EL (cell line): ENCODE measurements at places on chromosomes 5 and 9.

GRCh38 chr9:136608348-136609159 is 54.2 kb upstream of the EGFL7 start:
- no peak for DNase-seq

- no peak for DNase-seq
Observed at GRCh38 chr9:133713150-133713959, 24.8 kb downstream of the SARDH start.

GRCh38 chr5:170475294-170476000 is 28.4 kb upstream of the KCNIP1 start:
- DNase-seq = no peak

DNA sequence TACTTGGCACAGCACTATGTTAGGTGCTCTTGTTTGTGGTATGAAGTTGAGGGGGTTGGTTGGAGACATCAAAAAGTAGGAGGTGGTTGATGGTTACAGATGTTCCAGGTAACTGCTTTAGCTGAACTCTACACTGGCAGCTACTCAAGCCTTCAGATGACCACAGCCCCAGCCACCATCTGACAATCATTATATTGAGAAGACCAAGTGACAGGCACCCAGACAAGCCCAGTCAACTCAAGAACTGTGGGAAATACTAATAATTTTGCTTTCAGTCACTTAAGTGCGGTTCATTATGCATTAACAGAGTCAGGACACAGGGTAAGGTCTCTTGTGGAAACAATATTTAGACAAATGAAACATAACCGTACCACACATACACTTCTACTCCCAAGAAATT is 38.9 kb upstream of the SLIT3 start:
- DNase-seq = no peak

DNA sequence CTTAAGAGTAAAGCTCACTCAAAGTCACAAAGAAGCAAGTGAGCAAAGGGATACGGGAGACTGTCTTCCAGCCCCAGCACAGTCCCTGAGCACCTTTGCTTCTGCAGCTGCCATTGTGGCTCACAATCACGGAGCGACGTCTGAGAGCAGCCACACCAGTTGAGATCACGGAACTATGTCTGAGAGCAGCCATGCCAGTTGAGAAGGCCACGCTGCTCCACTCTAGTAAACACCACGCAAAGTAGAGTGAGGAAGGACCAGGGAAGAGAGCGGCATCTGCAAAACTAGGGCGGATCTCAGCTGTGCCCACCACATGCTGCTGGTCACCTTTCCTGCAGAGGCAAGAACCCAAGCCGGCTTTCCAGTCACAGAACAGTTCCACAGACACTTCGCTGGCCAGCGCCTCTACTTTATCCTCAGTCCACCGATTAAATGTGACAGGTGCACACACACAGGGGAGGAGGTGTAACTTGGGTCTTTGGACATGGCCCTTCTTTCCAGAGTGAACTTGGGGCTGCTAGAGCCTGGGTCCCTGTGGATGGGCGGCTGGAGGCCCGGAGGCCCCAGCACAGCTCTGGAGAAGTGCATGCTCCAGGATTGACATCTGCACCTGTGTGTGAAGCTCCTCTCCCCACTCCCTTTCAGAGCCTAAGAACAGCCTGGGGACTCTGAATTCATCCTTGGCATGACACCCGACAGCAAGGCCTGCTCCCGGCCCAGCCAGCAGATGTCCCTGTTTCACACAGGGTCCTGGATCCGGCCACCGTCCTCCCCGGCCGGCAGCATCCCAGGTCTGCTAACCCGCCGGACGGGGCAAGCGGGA is 324.9 kb upstream of the IRX4 start:
- no peak for DNase-seq

DNA sequence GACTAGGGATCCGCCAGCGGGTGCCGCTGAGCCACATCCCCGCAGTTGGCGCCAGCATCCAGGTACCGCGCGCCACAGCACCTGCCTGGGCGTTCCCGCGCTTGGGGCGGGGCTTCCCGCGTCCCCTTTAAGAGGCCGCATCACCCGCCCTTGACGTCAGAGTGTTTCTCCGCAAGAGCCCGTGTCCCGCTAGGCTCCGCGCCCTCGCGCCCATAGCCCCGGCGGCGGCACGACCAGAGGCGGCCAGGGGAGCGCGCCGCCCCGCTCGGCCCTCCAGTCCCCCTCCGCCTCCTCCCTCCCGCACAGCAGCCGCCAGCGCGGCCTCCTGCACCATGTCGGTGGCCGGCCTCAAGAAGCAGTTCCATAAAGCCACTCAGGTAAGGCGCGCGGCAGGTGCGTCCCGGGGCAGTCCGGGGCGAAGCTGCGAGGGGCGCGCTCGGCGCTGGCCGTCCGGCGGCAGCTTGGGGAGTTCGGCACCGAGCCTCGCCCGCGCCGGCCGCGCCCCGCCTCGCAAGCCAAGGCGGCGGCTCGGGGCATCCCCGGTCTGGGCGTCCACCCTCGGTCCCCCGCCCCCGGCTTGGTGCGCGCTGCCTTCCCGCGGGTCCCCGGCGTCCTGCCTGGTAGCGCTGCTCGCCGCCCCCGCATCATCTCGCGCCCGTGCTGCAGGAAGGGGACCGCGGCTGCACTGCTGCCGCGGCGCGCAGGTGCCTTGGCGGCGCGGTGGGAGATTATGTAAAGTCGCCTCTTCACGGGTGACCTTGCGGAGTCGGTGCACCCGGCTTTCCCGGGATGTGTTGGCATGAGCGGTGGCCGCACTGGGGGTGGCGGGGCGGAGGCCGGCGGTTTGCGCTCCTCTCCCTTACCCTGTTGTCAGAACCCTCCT is at the start of gene SH3GL2:
TSS of gene SH3GL2 (plus strand) at position 156 of the 883 bp plus-strand sequence.
- DNase-seq = peak; percentile 51

DNA sequence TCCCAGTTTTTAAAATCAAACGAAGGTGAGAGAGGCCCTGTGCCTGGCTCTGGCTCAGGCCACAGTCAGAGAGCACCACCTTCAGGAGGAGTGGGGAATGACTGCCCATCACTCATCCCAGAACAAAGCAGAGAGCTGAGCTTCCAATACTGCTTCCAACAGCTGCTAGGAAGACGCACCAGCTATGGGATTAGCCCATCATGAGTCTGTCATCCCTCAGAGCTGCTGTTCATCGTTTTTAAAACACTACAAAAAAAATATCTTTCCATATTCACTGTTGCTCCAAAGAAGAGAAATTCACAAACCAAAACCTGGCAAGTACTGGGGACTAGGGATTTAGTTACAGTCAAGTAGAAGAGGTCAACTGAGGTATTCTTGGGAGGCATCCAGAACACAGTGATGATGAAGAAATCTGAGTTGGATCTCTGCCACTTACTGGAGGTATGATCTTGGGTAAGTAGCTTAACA is 102.4 kb downstream of the CDK5RAP2 start:
- peak; percentile 74 for DNase-seq

DNA sequence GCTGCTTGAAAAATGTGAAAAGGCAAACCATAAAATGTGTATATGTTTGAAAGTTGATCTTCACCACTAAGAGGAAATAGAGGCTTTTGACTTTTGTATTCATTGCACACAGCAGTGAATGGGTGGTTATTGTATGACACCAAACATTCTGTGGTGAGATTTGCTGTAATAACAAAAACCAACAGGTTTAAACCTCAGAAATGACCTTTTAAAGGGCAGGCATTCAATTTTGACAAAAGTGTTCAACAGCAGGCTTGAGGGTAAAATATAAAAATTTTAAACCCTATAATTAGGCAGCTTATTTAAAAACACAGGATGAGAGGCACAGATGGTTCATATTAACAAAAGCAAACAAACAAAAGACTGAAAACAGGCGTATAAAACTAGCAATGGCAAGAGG is 128.1 kb upstream of the NUDT12 start:
- no peak for DNase-seq

- peak; percentile 84 for DNase-seq
Observed at GRCh38 chr5:53211799-53212198, 102.2 kb upstream of the MOCS2 start.

DNA sequence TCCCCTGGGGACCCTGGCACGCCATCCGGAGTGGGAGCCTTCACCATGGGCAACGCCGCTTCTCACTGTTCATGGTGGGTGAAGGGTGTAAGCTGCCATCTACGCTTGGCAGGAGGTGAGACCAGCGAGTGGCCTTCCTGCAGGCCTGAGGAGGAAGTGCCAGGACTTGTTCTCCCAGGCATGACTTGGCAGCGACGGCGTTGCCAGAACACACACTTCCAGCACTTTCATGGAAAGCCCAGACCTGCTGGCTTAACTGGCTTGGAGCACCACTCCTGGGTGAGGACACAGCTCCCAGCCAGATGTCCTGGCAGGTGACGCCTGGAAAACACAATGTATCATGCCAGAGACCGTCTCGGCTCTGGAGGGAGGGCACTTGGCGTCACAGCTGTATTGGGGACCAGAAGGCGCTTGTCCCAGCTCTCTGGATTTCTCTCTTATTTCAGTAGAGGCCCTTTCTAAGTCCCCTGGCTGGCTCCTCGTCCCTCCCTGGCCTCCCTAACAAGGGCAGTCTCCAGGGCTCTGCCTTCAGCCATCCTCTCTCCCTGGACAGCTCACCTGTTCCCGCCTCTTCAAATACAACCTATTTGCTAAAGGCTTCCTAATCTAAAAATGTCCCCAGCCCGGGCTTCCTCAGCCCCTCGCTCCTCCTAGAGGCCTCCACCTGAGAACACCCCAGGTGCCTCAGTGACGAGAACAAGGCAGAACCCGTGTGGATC is 188.3 kb downstream of the OLFM1 start:
- no peak for DNase-seq

- DNase-seq = no peak
Observed at GRCh38 chr5:176731506-176732160, 78.7 kb upstream of the UNC5A start.

- DNase-seq = peak; percentile 50
Observed at GRCh38 chr5:123753937-123754891, 242.2 kb downstream of the CSNK1G3 start.

GRCh38 chr9:136690104-136690805 is 3.0 kb upstream of the AGPAT2 start:
- DNase-seq = no peak

- peak; percentile 79 for DNase-seq
Observed at GRCh38 chr5:95794070-95794516, 28.4 kb downstream of the GLRX start.

DNA sequence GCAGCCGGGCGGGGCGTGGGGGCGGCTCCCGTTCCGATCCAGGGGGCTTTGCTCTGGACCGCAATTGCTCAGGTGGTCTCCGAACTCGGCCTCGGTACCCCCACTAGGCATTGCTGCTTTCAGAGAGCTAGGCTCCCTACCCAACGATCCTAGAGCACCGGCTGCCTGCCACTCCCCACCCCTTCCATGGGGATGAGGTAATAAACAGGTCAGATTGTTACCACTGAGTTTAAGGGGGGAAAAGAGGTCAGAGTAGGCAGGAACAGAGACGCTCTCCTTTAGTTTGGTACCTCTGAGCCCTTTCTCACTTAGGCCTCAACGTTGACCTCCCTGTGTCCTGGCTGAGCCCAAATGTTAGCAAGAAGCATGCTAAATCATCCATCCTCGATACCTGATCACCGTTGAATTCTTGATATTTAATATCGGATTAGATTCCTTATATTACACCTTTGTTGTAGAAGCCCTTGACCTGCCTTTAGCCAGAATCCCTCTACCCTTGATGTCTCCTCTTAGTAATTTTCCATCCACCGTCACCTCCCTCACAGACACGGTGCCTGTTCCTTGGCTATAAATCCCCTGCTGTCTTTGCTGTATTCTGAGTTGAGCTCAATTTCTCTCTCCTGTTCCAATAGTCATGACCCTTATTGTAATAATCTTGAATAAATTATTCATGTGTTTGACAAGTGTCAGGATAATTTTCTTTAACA is 588 bp upstream of the PLPP1 start:
- no peak for DNase-seq

- no peak for DNase-seq
Observed at GRCh38 chr9:73437758-73438157, 286.1 kb downstream of the ANXA1 start.

- DNase-seq = no peak
Observed at GRCh38 chr9:120872791-120873502, 4.0 kb downstream of the PHF19 start.

DNA sequence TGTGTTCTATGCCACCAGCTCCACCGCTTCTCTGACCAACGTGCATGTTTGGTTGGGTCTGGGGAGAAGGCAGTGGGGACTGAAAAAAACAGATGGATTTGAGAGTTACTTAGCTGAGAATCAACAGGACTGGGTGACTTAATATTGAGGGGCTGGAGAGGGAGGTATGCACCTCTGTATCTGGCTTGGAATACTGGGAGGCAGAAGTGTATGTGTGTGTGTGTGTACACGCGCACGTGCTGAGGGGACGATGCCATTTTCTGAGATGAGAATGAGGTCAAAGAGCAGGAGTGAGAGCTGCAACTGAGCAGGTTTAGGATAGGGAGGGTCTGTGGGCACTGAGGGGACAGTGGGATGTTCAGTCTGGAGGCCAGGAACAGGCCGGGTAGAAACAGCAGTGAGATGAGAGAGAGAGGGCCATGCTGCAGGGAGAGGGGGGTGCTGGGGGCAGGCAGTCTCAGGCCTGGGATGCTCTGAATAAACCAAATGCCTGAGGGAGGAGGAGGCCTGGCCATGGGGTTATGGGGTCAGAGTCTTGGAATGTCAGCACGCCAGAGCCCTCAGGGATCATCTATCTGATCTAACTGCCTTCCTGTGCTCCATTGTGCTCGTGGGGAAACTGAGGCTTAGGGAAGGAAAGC is 14.0 kb downstream of the PDGFRB start:
- DNase-seq = peak; percentile 96

DNA sequence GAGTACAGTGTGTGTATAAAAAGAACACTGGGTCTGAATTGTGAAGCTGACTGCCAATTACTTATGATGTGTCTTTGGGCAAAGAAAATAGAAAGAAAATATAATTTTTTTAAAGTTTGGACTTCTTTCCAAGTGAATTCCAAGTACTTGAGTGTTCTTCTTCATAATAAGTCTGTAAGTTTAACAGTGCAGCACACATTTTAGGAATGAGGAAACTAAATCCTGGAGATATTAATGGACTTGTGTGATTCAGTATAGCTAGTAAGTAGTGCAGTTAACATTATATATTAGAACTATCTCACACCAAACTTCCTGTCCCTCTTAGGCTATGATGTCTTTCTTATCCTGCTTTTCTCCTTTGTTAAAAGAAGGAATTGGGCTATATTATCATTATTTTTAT is 1953.8 kb downstream of the MAT2B start:
- no peak for DNase-seq

- no peak for DNase-seq
Observed at GRCh38 chr9:17936365-17936764, 357.5 kb downstream of the SH3GL2 start.

DNA sequence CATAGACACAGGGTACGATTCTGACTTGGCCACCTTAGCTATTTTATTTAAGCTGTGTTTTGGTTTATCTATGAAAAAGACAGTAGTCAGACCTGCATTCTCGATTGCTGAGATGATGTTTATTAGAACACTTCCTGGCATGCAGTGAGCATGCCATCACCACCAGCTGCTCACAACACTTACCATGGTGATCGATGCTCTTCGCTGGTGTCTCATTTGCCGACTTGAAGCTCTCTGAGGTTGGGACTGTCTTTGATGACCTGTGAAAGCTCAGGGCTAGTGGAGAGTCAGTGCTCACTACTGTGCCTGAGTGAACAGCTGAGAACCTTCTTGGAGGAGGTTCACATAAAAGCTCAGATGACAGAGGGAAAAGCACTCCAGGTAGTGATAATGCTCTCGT is 4.4 kb upstream of the C9orf153 start:
- DNase-seq = no peak
